ENCODE measurements at places on chromosomes 11 and 22.

- DNase-seq = no peak
Measured at GRCh38 chr11:61927501-61927900, 10.1 kb upstream of the RAB3IL1 start.

DNA sequence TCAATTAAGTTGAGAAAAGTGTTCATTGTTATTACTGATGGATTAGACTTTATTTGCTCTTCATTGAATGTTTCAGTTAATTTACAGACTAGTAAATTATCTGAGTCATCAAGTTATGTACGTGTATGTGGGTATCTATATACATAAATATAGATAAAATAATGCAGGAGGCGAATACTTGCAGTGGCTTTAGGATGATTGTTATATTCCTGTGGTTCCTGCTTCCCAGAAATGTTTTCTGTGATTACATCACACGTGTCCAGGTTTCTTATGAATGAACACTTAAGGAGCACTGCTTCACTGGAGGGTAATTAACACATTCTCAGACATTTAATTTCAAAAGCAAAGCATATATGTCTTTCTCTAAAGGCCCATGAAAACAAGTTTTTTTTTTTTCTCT lies 28.4 kb downstream of the YAP1 start:
- no peak for DNase-seq

DNA sequence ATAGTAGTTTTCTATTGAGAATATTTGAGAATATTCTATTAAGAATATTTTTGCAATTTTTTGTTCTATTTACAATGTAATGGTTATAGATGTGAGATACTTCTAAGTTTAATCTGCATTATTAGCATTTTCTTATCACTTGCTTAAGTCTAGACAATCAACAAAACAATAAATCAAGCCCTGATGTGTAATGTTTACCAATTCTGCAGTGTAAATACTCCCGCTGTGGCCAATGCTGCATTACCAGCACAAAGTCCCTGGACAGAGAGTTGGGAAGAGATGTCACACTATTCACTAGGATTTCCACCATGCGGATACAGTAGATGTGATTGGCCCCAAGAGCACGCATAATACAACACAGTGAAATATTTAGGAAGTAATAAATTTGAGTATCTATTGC lies 47.6 kb upstream of the GCAT start:
- DNase-seq = no peak

- no peak for DNase-seq
Measured at GRCh38 chr11:75325713-75326438, 25.6 kb downstream of the ARRB1 start.

DNA sequence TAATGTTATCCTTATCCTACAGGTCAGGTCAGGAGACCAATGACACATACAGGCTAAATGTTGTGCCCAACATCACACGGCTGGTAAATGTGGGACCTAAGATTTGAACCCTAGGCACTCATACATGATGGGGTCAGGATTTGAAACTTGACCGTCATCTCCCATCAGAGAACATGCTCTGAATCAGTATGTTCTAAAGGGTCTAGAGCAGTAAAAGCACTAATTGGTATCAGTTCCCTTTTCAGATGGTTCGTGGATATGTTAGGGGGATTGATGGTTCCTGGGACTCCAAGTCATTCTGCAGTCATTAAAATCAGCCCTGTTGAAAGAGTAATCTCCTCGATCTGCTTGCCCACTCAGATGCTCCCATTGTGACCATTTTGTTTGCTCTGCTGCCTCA lies 65.5 kb downstream of the BMAL1 start:
- peak; percentile 45 for DNase-seq

- no peak for DNase-seq
Measured at GRCh38 chr11:6635082-6635932, 16.1 kb upstream of the TPP1 start.

DNA sequence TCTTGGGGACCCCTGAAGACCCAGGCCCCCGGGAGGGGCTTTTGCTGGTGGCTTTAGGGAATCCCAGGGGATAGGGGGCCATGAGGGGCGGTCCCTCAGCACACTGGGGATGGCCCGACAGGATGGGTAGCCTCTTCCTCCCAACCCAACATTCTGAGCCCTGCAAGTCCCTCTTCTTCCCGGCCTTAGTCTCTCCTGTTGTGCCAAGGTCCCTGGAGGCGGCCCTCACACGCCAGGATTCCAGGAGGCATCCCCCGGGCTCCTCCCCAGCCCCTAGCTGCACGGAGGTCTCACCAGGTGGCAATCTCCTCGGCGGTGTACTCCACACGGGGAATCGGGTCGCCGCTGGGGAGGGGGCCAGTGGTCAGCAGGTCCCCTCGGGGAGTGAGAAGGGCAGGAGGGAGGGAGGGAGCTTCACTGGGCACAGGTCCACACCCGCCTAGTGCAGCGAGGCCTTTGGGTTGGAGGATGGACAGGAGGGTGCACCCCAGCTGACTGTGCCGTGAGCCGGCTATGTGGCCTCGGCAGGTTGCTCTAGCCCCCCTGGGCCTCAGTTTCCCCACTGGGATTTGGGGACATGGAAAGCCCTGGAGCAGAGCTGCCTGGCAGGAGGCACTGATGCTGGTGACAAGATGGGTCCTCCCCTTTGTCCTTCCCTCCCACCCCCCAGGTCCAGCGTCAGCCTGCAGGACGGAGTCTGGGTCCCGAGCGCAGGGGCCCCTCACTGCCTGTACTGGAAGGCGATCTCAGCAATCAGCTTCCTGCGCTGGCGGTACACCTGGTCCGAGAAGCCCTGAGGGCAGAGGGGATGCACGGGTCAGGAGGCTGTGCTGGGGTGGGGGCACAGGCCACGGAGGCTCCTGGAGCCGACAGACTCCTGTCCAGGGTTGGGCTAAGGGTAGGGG lies 4.2 kb downstream of the TH start:
- DNase-seq = no peak

- no peak for DNase-seq
Measured at GRCh38 chr22:24133187-24133965, 47.9 kb upstream of the SUSD2 start.

DNA sequence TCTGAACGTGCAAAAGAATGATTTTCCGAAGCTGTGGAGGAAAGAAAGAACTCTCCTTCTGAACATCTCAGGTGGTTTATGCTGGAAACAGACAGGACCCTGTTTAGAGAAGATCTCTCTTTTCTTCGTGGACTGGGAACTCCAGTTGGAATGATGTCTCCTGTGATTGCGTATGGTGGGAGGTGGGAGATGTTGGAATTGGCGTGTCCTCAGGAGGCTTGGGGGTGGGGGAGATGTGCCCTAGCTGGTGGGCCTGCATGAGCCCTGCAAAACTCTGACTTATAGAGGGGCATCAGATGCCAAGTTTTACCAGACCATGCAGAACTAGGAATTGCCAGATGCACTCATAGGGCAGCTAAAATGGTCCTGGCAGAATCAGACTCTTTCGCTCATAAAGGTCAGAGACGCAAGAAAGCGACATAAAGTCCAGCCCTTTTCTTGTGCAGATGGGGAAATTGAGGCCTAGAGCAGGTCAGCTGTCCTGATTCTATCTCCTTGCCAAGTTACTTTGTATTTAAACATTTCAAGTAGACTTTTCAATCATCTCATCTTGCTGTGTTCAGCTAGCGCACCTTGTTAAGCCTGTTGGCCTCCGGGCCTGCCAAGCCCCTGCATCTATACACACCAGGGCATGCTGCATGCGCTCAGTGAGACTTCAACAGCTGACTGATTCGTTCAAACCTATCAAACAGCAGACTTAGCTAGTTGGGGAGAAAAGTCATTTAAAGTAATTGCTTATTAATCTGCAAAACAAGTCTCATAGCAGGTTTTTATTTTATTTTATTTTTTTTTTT lies 34.2 kb upstream of the EHF start:
- no peak for DNase-seq

DNA sequence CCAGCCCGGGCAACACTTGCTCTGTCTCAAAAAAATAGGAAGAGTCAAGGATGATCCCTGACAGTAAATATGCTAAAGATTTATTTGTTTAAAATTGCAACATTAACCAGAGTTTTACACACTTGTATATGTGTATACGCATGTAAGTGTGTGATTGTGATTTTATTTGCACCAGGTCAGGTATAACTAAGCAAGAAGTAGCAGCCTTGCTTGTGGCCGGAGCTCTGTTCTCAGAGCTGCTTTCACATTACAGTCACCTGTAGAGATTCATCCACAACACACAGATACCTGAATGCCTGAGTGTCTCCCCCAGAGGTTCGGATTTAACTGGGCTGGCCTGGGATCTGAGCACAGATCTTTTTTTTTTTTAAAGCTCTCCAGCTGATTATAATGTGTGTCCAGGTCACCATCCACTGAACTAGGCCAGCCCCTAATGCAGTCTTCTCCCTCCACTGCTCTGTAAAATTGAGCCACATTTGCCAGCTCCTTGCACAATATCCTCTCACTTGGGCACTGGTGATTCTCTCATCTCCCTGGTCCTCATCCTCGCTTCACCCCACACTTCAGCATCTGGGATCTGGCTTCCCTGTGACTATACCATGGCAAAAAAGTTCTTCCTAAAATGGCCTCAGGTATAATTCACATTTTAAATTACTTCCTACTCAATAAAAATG lies 48.3 kb downstream of the LIF start:
- DNase-seq = peak; percentile 6

DNA sequence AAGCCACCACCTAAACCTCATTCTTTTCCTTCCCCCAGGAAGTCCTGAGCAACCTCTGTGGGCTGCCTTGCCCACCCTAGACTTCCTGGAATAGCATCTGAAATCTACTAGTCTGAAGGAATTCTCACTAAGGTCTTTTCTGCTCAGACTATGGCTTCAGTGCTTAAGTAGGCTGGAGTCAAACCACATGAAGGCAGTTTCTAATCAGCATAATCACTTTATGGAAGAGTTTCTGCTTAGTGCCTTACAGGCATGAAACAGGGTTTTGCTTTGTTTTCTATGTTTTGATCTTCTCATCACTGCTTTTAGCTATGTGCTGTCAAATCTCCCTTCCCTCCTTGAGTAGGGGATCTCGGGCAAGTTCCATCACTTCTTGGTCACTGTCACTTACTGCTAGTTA lies 117.7 kb downstream of the WT1 start:
- DNase-seq = no peak

- DNase-seq = no peak
Measured at GRCh38 chr11:111309215-111309915, 11.0 kb downstream of the POU2AF3 start.

Measured in GM13976 (cell line).